Activated CD4-positive, alpha-beta memory T cell treated with anti-CD3 and anti-CD28 coated beads, Interleukin-2, amount 10 ng/mL, durations not matched to agents 7 days and 5 days (primary cell): ENCODE measurements at places on chromosomes 3 and 15.

- DNase-seq, result no peak
Measured at GRCh38 chr3:193344486-193344885, 34.1 kb downstream of the ATP13A5 start.

DNA sequence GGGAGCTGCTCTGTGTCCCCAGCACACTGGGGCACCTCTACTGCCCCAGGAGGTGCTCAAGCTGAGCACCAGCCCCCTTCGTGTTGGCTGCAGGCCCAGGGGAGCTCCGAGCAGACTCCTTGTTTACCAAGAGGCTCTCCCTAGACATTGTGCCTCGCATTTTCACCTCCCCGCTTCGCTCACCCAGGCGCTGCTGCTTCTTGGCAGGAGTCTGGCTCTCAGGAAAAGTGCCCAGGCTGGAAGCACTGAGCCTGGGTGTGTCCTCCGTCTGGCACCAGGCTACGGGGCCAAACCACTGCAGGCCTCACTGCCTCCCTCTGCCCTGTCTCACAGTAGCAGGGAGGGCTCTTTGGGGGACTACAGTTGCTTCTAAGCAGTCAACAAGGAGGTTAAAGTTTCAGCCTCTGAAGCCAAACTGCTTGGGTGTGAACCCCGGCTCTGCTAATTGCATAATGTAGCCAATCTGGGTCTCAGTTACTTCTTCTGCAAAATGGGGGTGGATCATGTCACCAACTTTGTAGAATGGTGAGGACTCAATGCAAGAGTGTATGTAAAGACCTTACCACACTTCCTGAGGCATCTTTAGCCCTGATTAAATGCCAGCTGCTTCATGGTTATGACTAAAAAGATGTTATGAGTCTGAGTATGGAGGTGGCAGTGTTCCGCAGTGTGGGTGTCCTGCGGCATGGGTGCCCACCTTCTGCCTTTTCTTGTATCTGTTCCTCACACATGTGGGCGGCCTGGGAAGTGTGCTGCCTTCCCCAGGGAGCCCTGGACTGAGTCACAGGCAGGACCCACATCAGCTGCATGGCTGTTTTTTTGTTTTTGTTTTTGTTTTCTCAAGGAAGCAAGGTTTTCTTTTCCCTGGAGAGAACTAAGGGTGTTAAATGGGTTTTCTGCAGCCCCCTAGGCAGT, 88.9 kb downstream of the CLSTN2 start:
- no peak for DNase-seq

DNA sequence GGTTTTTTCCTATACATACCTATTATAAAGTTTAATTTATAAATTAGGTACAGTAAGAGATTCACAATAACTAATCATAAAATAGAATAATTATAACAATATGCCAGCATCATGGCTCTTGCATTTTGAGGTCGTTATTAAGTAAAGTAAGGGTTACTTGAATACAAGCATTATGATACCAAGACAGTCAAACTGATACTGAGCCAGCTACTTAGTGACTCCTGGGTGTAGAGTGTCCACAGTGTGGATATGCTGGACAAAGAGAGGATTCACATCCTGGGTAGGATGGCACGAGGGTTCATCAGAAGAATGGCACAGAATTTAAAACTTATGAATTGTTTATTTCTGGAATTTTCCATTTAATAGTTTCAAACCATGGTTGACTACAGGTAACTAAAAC, 157.2 kb upstream of the IL12A start:
- no peak for DNase-seq

- no peak for DNase-seq
Measured at GRCh38 chr15:74837482-74838136, 5.3 kb downstream of the ULK3 start.

- no peak for DNase-seq
Measured at GRCh38 chr3:49628249-49628648, 45.9 kb upstream of the APEH start.

DNA sequence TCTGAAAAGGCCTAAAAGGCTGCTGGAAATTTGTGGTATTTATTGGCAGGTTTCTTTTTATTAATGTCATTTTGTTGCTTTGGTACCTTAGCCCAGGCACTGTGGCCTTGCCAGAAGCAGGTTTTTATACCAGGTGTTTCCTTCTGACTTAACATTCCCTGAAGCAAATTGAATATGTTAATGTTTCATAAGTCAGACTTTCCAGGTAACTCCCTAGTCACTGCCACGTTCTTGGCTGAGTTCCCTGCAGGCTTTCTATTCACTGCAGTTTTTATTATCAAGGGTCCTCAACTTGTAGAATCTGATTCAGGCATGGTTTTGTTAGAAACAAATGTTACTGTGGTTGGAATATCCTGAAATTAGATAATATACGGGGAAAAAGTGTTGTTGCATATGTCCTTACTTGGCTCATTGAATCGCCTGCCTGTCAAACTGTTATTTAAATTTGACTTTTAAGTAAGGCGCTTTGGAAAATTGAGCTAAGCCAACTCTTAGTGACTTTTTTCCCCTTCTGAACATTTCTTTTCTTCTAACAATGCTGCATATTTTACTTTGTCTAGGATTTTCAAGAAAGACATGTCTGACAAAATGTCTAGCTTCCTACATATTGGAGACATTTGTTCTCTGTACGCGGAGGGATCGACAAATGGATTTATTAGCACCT, 22.9 kb downstream of the ITPR1 start:
- no peak for DNase-seq

DNA sequence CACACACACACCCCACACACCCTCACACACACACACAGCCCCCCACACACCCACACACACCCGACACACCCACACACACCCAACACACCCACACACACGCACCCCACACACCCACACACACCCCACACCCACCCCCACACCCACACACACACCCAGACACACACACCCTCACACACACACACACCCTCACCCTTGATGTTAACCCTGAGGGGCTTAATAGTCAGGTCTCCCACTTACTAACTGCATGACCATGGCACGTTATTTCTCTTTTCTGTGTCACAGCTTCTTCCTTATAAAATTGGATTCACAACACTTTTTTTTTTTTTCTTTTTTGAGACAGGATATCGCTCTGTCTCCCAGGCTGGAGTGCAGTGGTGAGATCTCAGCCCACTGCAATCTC, 2.8 kb downstream of the GRM2 start:
- no peak for DNase-seq

GRCh38 chr3:58999774-59000160, 50.1 kb downstream of the CFAP20DC start:
- DNase-seq, result no peak

DNA sequence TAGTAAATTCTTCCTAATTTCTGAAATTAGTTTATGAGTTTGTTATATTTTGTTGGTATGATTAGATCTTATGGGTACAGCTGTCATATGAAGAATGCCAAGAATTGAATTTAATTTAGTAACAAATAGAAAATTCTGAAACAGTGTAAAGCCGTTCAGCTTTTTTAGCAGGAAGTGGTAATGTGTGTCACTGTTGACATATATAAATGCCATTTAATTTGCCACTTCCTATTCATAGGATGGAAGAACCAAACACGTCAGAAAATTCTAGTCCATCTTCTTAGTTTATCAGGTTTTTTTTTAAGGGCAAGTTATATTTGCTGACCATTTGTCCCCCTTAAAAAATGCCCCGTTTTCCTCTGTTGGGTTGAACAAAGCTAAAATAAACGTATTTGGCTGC, 43.0 kb downstream of the RAB8B start:
- DNase-seq, result no peak

GRCh38 chr3:127195417-127195816, 2.5 kb downstream of the PRR23E start:
- no peak for DNase-seq

- no peak for DNase-seq
Measured at GRCh38 chr3:171936191-171936841, 93.2 kb downstream of the TMEM212 start.
